ENCODE measurements at places on chromosomes 16 and 17.

- no peak for DNase-seq
Observed at GRCh38 chr17:65013613-65014391, 42.7 kb downstream of the GNA13 start.

DNA sequence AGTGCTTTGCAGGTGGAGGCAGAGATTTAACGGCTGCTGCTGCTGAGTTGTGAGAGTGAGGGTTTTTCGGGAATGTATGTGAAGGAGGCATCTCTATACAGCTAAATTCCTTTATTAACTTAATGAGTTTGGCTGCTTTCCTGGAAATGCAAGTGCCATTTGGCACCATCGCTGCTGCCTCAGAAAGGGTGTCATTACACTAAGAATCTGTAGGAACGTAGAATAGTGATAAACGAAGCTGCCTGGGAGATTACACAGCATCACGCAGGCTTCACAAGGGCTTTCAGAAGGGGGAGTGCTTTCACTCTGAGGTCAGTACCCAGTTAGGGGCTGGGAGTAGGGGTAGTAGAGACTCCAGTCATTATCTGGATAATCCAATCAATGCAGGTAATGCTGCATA is 14.1 kb upstream of the NLRP1 start:
- no peak for DNase-seq

DNA sequence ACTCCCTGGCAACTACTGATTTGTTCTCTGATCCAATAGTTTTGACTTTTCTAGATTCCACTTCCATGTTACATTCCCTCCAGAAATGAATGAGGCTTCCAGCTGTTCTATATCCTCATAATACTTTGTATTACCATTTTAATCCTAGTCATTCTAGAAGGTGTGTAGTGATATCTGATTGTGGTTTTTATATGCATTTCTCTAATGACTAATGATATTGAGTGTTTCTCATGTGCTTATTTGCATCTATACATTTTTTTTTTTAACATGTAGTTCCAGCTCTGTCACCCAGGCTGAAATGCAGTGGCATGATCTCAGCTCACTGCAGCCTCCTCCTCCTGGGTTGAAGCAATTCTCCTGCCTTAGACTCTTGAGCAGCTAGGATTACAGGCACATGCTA is 7.3 kb downstream of the ADGRG5 start:
- no peak for DNase-seq

- DNase-seq = no peak
Observed at GRCh38 chr17:73614256-73614655, 30.0 kb downstream of the SDK2 start.

GRCh38 chr16:49932434-49932833 is 76.5 kb upstream of the ZNF423 start:
- DNase-seq = no peak

DNA sequence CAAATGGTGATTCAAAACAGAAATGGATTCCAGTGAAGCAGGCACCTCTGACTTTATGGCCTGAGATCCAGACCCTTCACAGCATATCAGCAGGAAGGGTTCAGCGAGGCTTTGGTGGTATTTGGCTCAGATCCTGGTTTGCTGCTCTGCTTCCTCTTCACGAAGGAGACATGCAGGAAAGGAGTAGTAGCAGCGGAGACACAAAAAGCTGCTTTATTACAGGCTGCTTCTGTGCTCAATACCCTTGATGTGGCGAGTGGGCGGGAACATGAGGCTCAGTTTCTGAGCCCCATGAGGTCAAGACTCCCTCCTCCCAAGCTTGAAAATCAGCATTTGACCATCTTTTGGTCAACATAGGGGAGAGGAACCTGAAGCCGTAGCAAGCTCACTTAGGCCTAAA is 213.3 kb upstream of the AXIN2 start:
- no peak for DNase-seq
